Stimulated activated CD4-positive, alpha-beta T cell treated with anti-CD3 and anti-CD28 coated beads, TNF-alpha, amount 100 ng/mL, for 4 hours (primary cell): ENCODE measurements at places on chromosomes 2 and 18.

GRCh38 chr18:74226156-74226555, 65.6 kb downstream of the CYB5A start:
- DNase-seq = no peak

GRCh38 chr2:28527196-28527595, 31.3 kb downstream of the PLB1 start:
- DNase-seq = no peak

DNA sequence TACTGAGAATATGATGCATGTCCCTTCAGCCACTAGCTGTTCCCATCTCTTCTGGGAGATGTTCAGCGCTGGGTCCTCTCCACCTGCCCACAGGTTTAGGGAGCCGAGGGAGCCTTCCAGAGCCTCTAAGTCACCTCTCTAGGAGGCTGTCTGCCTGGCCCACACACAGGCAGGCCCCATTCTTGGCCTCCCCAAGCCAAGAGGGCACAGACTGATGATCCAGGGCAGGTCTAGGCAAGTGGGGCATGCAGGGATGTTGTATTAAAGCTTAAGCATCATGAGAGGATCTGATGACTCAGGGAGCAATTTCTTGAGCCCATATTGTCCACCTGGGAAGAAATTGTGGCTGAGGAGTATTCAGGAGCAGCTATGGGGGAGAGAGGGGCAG, 19.9 kb downstream of the TMSB10 start:
- no peak for DNase-seq

GRCh38 chr2:11373096-11373495, 28.7 kb upstream of the ROCK2 start:
- no peak for DNase-seq

DNA sequence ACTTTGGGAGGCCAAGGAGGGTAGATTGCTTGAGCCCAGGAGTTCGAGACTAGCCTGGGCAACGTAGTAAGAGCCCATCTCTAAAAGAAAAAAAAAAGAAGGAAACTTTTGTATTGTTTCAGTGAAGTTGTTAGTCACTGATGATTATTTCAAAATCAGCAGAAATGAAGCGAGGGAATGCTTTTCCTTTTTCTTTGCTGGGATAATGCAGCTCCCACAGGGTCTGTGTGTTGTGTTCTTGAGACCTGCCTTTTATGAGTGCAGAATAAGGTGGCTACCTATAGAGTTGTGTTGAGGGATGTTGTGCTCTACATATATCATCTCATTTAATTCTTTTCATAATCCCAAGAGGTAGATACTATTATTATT, 11.7 kb downstream of the TM4SF20 start:
- DNase-seq = no peak

GRCh38 chr2:40380041-40380440, 71.8 kb downstream of the SLC8A1 start:
- no peak for DNase-seq

DNA sequence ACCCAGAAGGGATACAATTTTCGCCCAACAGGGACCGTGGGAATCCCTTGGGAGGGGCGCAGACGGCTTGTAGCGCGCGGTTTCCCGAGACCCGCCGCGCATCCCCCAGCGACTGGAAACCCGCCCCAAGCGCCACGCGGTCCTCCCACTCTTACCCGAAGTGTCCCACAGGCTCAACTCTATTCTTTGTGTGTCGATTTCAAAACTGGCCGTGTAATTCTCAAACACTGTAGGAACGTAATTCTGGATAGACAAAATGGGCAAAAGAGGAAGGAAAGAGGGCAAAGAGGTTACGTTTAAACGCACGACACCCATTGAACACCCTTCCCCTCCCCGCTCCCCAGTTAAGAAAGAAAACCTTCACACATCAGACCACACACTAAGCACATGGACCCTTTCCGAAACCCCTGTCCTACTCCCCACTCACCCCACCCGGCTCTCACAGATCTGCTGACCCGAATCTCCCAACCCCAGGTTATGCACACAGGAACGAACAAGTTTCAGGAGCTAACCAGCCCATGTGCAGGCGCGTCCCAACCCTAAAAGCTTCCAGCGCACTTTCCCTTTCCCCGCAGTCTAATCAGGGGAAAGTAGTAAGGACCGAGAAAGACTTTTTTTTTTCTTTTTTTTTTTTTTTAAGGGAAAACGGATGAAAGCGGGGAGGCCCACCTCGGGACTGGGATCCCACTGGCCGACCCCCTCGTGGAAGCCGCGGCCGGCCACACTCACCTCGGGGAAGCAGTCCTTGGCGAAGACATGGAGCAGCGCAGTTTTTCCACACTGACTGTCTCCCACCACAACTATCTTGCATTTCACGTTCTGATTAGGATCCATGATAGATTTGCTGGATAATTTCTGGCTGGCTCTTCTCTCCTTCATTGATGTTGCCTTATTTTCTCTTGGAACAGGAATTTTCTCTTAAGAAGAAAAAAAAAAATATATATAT, 655 bp downstream of the RND3 start:
- DNase-seq = no peak

- DNase-seq = no peak
These were observed 364.5 kb downstream of the IRS1 start for GRCh38 chr2:226435146-226435545.

DNA sequence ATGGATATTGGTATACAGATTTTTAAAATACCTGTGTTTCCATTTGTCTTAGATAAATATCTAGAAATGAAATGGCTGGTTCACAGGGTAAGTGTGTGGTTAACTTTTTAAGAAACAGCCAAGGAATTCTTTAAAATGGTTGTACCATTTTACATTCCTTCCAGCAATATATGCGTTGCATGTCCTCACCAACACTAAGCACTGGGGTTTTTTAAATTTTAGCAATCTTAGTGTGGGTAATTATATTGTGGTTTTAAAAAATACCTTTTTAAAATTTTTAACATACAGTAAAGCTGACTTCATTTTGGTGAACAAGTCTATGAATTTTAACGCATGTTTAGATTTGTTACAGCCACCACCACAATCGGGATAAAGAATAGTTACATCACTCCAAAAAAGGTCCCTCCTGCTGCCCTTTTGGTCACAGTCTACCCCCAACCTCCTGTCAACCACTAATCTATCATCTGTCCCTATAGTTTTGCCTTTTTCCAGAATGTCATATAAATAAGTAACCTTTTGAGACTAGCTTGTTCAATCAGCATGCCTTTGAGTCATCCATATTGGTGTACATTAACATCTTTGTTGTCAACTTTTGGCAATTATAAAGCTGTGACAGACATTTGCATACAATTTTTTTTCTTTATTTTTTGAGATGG, 128.1 kb upstream of the MSTN start:
- DNase-seq = no peak

DNA sequence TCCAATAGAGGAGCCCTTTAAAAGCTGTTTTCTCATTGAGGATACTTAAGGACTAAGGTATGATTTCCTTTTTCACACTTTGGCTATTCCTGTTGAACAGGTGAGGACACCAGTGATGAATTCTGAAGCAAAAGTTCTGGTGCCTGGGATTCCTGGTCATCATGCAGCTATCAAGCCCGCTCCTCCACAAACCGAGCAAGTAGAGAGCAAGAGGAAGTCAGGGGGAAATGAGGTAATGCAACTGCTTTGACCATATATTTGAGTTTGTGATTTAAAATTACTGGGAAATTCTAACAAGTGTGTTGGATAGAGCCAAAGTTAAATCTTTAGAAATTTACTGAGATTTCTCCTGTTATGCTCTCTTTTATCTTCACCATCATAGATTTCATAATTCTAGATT, 33.0 kb downstream of the WDR43 start:
- no peak for DNase-seq

DNA sequence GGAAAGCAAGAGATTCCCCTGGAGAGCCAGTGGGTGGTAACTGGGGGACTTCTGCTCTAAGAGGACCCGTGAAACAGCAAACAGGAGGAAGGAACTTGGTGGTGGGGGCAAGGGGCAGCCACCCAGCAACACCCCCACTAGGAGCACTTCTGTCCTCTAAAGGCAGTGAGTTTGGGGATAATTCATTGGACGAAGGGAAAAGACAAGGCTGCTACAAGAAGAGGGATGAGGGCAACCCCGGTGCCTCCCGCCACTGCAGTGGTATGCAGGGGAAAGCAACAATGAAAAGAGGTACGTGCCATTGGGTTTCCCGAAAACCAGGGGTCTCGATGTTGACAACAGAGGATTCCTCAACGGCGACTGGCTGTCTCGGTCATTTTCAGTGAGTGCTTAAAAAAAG, 9.1 kb downstream of the RPL31 start:
- DNase-seq = no peak

DNA sequence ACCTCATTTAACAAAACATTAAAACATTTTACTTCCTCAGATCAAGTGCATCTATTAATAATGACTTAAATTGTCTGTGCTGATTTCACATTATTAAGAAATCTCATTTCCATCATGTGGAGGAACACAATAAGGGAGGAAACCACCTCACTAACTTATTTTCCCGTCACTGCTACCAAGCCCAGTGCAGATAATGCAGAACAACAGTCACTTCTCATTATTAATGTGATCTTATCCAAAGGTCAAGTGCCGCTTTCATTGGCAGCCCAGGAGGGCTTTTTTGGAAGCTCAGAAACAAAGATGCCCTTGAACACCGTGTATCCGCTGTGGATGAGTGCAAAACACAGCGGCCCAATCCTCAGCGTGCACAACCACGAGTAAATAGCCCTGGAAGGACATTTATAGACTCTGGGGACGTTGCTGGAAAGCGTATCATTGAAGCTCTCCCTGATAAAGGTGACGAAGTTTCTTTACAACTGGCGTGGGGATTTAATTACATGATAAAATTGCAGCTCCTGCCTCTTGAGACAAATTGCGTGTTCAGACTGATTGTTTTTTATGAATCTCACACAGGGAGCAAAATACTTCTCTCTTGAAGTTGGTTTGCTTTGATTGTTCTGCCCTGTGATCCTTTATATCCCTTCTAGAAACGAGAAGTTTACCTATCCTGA, 13.2 kb downstream of the ASB18 start:
- no peak for DNase-seq

- no peak for DNase-seq
These were observed 307 bp downstream of the CDH2 start for GRCh38 chr18:28176698-28176947.

DNA sequence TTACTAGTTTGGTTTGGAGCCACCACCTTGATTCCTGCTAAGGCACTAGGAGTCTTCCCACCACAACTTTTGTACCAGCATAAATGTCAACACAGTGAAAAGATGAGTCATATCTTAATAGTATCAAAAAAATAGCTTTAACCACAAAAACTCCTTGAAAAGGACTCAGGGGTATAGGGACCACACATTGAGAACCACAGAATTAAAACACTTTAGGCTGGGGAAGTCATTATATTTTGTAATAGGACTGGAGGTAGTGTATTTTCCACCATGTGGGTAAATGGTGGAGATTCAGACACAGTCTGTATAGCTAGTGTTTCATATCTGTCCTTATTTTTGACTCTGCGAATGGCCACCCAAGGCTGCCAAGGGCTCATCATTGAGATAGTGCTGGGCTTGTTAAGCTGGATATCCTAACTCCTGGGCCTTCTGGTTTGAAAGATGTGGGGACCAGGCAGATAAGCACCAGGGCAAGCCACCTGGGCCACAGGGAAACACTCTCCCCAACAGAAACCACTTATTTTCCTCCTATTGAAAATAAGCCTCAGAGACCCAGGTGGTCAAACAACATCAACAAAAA, 19.1 kb upstream of the FHL2 start:
- DNase-seq = no peak

DNA sequence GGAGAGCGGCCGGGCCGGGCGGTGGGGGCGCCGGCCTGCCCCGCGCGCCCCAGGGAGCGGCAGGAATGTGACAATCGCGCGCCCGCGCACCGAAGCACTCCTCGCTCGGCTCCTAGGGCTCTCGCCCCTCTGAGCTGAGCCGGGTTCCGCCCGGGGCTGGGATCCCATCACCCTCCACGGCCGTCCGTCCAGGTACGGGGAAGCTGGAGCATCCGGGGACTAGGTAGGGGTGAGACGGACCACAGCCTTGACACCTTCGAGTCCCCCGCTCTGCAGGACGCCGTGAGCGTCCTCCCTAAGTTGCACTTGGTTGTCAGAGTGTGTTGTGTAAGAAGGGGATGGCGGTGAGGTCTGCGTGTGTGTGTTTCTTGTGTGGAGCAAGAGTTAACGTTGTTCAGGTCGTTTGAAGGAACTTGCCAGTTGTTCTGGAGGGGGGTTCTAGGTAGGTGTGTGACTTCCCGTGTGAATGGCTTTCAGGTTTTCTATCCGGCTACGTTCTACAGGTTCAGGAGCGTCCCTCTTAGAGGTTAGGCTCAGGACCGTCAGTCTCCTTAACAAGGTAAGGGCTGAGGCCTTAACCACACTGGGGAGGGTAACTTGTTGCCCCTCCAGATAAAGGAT, 393 bp downstream of the IL1R1 start:
- no peak for DNase-seq

GRCh38 chr2:99485824-99486223, 4.0 kb downstream of the REV1 start:
- DNase-seq = no peak

GRCh38 chr18:59621027-59621426, 76.2 kb downstream of the CCBE1 start:
- DNase-seq = no peak

GRCh38 chr18:44742718-44743311, 62.1 kb downstream of the SETBP1 start:
- DNase-seq = no peak

GRCh38 chr18:33316146-33316587, 124.4 kb downstream of the CCDC178 start:
- DNase-seq = no peak

DNA sequence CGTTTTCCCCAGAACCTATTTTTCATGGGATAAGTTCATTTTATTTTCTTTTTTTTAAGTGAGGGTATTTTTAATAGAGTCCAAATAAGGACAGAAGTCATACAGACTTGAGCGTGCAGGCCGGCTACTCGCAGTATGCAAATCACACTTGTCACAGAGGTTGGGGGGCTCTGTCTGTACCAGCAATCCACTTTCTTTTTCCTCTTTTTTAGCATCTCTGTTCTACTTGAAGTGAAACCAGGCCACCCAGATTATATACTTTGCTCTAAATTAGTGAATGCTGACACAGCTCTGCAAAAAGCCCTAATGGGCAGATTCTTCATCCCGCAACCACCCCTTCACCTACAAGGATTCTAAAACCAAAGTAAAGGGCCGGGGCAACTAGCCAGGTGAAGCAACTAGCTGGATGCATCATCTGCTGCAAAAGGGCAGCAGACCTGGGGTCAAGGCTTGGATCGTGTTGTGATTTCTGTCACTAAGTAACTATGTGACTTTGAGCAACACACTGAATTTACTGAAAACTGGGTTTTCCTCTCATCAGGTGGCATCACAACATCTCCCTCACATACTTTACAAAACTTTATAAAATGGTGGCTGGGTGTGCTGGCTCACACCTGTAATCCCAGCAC, 18.4 kb downstream of the KDSR start:
- no peak for DNase-seq

GRCh38 chr2:3536682-3537632, 17.6 kb upstream of the ADI1 start:
- DNase-seq = no peak

DNA sequence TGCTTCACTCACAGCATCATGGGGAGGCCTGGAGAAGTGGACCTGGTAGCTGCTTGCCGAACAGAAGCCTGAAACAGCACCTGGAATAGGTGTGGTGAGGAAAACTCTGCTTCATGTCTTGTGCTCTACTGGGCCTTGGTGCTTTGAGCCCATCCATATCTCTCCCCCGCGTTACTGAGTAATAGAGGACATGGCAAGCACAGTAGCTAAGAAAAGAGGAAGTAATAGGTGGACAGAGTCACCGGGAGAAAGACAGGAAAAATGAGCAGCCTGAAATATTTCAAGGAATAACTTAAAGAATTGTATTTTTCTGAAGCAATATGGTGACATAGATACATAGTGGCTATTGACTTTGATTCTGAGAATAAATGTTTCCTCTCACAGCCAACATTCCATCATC, 14.0 kb upstream of the HNMT start:
- DNase-seq = no peak

- no peak for DNase-seq
These were observed 29.3 kb upstream of the FAM171B start for GRCh38 chr2:186664385-186665043.
